ENCODE measurements at places on chromosomes 2 and 18.
A peak's percentile ranks its signal among the peaks of the same experiment; 100 is the strongest.

GRCh38 chr2:8224347-8225190 is 457.3 kb upstream of the ID2 start:
- DNase-seq: no peak

- peak; percentile 26 for DNase-seq
Observed at GRCh38 chr2:148876202-148876594, 1.2 kb downstream of the KIF5C start.

DNA sequence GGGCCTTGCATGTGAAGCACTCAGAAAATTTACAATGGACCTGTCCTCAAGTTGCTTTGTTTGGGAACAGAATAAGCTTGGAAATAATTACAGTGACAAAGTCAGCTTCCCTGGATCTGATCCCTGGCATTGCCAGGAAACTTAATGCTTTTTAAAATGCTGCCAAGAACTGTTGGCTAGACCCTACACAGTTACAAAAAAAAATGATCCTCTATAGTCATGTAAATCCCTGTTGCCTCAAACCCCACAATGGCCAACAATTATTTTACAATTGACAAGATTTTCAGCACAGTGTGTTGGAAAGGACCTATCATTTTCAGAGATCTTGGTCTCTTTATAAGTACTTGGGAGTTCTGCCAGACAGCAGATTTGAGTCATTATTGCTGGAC is 470.4 kb upstream of the ACVR2A start:
- no peak for DNase-seq

DNA sequence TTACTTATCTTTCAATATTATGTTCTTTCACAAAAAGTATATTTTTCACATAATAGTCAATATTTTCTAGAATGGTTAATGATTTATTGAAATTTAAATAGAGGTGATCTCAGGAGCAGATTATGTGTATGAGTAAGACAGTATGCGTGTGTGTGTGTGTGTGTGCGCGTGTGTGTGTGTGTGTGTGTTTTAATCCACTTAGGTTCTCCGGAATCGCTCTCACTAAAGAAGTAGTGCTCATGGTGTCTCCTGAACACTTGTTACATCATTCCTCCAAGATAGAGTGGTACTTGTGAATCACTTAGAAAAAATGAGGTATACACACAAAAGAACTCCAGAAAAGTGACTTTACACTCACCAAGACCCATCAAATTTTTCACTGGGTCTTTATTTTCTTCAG is 91.0 kb upstream of the KCNH7 start:
- no peak for DNase-seq

GRCh38 chr2:224440988-224441387 is 39.1 kb upstream of the FAM124B start:
- DNase-seq: no peak

GRCh38 chr2:171225302-171225980 is 64.7 kb upstream of the TLK1 start:
- no peak for DNase-seq

GRCh38 chr2:112889976-112890375 is 21.0 kb upstream of the IL37 start:
- DNase-seq: no peak

DNA sequence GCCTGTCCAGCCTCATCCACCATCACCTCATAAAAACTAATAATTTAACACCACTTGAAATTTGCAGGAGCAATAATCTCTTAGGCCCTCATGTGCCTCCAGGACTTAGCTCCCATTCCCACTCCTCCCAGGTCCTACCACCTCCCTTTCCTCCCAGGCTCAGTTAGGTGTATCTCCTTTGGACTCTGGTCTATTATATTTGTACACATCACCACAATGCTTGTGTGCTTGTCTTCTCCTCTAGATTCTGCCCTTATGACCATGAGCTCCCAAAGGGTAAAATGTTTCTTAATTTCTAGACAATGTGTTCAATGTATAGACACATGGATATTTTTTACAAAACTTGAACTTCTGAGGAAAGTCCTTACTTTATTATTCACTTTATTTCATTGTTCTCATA is 182.0 kb upstream of the ZC3H15 start:
- DNase-seq: no peak

GRCh38 chr2:46325182-46325928 is 28.1 kb downstream of the EPAS1 start:
- DNase-seq: no peak

DNA sequence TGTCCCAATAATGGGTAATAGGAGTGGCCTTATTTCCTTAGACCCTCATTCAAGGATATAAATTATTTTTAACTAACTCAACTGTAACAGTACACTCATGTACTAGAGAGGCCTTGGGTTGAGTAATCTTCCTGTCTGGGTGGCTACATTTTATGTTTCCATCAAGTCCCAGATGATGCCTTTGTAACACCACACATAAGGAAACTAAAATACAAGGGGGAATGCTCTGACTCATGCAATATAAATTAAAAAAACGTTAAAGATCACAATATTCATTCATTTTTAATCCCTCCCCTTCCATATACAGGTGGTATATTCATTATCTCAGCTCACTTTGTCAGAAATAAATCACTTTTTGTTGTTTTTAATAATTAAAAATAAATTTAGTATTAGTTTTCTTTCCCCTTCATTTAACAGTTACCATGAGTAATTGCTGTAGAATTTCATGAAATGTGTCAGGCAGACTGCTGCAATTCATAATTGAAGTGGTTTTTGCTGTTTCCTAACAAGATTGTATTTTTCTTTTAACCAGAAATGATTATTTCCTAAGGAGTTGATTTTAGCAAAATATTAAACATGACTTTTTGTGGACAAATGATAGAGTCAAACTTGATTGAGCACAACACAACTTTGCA is 1403.6 kb downstream of the SUCLG1 start:
- DNase-seq: no peak

- no peak for DNase-seq
Observed at GRCh38 chr2:73414696-73415095, 29.1 kb downstream of the ALMS1 start.

- peak; percentile 48 for DNase-seq
Observed at GRCh38 chr18:56575819-56576663, 62.4 kb downstream of the TXNL1 start.

- peak; percentile 49 for DNase-seq
Observed at GRCh38 chr2:176187899-176188773, at the start of gene HOXD1. Gene HOXD1, plus strand, starts transcription at chr2:176188668. Its CDS starts 134 bp downstream, at chr2:176188802.

DNA sequence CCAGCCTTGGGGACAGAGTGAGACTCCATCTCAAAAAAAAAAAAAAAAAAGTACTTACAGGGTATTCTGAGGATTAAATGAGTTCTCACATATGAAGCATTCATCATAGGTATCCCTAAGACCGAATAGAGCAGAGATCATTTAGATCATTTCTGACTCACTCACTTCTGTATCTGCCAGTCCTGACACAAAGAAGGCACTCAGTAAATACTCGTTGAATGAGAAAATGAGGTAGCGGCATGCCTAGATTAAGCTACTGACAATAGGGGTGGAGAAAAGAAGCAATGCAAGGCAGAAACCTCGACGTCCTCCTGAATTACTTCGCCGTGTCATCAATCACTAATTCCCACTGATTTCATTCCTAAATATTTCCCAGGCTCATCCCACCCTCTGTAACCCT is 103.8 kb downstream of the GREB1L start:
- no peak for DNase-seq
